LNCaP clone FGC (cell line): ENCODE measurements at places on chromosomes 3 and 15.

DNA sequence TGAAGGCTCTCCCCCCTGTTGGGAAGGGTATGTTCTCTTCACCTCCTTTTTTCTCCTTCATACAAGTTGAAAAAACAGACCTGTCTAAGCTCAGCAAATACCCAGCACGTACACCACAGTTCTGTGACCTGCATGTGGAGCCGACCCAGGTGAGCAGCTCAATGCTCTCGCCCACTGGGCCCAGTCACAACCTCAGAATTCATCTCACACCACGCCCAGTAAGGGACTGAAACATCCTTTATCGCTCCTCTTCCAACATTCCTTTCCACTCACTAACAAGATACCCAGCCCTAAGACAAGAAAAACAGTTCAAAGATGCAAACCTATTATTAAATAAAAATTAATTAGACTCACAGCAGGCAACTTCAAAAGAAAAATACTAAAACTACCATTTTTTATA, 68.9 kb downstream of the FOXP1 start:
- DNase-seq = no peak

DNA sequence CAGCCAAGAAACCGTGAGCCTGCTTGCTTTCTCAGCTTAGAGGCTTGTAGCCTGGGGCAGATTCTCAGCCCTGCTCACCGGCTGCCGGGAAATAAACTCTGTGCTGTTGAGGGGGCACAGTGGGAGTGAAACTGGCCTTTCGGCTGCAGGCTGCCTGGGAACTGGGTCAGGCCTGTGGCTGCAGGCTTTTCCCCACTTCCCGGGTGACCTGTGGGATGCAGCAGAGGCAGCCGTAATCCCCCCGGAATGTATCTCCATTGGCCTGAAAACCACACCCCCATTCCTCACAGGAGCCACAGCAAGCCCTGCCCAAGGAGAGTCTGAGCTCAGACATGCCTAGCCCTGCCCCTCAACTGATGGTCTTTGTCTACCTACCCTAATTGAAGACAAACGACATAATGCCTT, 110.9 kb downstream of the STXBP5L start:
- no peak for DNase-seq

DNA sequence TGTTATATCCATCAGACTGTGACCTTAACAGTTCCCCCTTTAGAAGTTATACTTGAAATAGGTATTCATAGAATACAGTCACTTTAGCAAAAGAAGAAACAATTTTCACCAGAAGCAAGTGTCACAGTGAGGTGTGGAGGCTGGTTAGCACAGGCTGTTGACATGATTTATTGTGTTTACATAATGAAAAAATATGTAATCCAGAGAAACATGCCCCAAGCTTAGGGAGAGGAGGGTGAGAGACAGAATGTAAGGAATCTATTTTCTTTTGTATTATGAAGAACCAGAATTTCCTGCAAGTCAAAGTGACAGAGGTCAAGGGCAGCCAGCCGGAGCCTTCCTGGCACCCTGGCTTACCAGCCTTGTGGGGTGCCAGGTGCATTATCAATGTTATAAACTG, 4.0 kb downstream of the IL12A start:
- DNase-seq = no peak

GRCh38 chr15:78761020-78761419, 50.2 kb downstream of the ADAMTS7 start:
- DNase-seq = no peak

- no peak for DNase-seq
Measured at GRCh38 chr15:34242331-34242710, 17.5 kb downstream of the EMC4 start.

- DNase-seq = no peak
Measured at GRCh38 chr3:120524171-120524923, 71.8 kb upstream of the NDUFB4 start.

GRCh38 chr15:82129761-82130160, 83.9 kb upstream of the MEX3B start:
- no peak for DNase-seq

DNA sequence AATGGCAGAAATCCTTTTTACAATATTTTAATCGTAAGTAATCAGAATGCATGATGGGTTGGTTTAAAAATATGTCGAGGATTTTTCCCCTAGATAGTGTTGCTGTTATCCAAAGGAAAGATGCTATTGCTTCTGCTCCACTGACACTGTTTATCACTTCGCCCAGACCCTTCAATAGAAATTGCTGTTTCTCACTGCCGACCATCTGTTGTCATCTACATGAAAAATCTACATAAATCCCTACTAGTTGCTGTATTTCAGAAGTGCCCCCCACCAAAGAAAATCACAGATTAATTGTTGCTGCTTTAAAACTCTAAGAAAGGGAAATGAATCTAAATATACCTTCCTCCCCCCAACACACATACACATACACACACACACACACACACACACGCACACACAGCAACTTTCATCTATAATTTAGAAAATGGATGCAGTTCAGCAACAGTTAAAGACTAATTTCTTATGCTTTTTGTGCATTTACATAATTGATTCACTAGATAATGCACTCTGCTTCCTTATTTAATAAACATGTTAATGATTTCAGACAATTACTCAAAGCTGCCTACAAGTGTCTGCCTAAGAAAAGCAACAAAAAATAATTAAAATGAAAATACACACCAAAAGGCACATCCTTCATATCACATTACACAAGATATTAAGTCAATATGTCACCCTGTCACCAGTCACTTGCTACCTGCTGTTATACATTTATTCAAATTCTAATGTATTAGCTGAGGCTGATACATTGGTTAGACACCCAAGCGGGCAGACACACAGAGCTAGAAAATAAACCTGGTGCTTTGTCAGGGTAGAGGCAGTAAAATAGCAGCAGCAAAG, 82.8 kb downstream of the RORA start:
- DNase-seq = no peak

DNA sequence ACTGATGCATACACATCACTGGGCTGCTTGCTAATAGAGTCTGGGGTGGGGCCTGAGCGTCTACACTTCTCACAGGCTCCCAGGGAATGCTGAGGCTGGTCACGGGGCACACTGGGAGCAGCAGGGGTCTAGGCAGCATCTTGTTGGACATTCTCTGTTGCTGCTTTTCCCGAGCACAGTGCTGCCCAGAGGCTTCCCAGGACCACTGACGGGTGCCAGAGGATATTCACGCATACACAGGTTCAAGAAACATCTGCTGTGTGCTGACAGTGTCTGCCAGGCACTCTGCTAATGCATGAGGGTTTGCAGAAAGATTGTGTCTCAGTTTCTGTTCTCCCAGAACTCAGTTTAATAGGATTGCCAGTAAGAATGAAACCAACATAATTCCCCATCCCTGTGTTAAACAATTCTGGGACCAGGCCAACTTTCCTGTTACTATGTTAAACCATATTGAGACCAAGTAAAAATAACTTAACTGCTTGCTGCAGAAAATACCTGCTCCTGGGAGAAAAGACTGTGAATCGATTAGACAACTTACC, 23.9 kb upstream of the BCL2L10 start:
- no peak for DNase-seq

GRCh38 chr15:60400944-60401343, 3.2 kb upstream of the ANXA2 start:
- no peak for DNase-seq

DNA sequence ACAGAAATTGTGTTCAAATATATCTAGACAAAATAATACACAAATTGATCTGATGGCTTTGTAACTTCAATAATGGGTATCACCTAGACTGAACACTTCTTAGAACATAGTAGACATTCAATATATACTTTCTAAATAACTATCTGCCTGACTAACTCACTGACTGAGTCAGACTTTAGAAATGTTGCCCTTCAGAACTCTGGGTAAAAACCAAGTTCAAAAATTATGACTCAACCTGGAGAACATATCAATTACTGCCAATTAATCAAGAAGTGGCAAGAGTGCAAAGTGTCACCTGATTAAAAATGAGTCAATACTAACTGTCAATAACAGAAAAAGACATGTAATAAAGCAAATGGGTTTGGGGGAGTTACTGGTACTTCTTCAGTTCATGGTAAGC, 144.6 kb upstream of the TMCO5A start:
- no peak for DNase-seq

- no peak for DNase-seq
Measured at GRCh38 chr15:95812491-95812890, 518.0 kb upstream of the NR2F2 start.

- DNase-seq = no peak
Measured at GRCh38 chr15:90863987-90864386, 4.4 kb upstream of the FURIN start.

GRCh38 chr15:74851960-74852359, 9.0 kb upstream of the ULK3 start:
- no peak for DNase-seq

DNA sequence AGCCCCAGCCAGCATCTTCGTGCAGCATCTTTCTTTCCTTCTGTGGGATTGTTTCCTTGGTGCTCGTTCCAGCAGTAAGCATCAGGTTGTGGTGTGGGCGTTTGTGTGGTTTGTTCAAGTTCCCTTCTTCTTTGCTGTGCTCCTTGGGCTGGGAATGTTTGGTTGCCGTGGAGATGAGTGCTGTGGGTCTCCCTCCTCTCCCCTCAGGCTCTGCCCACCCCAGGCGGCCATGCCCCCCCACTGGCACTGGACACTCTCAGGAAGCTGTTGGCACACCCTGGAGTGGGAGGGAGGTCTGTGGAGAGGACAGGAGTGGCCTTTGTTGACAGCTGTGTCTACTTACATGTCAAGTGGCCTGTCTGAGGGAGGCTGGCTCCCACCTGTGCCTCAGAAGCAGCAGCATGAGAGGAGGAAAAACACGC, 46.5 kb upstream of the SACM1L start:
- no peak for DNase-seq

- no peak for DNase-seq
Measured at GRCh38 chr3:129493206-129493605, 35.2 kb upstream of the RHO start.

GRCh38 chr3:9414826-9415225, 17.4 kb downstream of the SETD5 start:
- no peak for DNase-seq

DNA sequence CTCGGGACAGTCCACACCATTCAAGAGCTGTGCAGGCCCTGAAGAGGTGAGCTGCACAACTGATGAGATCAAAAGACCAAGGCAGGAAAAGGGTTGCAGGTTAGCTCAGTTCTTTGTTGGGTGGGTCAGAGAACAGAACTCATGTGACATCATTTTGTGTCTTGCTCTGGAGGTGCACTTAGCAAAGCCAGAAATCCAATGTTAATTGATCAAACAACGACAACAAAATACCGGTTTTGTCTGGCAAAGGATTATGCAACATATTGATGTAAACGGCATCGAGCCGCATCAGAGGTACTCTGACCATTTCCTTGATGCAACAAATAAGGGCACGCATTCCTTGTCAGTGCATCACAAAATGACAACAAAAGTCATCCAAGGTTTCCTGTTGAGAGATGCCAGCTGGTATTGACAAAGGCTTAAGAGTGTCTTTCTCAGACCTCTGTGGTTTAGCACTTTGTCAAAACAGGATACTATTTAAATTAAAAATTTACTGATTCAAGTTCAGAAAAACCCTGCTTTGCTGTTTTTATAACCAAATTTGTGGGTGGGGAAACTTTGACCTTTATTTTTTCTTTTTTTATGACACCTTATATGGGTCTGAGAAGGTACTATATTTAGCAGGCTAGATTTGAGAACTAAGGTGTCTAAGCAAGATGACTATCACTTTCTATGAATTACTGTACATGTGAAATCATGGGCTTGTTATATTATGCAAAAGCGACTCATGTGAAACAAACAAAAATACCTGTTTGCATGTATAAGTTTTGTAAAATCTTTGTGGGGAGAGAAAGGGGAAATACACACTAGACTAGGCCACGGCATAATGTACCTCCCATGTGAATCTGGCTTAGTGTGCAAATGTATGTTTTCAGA, 496.1 kb downstream of the FOXP1 start:
- DNase-seq = no peak

GRCh38 chr3:112925969-112926368, 48.9 kb downstream of the CD200R1 start:
- no peak for DNase-seq

DNA sequence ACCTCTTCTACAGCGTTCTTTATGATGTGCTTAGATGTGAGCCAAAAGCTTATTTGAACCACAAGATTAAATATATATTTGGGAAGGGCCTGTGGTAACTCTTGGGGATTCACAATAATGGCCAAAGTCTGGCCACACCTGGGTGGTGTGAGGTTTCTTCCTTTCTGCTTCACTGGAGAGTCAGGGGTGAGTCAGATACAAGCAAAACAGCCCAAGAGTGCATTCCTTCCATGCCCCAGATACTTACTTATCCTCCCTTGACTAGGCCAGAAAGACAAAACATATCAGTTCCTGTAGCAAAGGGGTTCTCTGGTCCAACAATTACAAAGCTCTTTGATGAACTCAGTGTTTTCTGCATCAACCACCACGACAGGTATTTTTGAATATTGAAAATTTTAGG, 941 bp downstream of the ZBED2 start:
- no peak for DNase-seq

- DNase-seq = no peak
Measured at GRCh38 chr3:4604693-4605092, 111.5 kb downstream of the ITPR1 start.

DNA sequence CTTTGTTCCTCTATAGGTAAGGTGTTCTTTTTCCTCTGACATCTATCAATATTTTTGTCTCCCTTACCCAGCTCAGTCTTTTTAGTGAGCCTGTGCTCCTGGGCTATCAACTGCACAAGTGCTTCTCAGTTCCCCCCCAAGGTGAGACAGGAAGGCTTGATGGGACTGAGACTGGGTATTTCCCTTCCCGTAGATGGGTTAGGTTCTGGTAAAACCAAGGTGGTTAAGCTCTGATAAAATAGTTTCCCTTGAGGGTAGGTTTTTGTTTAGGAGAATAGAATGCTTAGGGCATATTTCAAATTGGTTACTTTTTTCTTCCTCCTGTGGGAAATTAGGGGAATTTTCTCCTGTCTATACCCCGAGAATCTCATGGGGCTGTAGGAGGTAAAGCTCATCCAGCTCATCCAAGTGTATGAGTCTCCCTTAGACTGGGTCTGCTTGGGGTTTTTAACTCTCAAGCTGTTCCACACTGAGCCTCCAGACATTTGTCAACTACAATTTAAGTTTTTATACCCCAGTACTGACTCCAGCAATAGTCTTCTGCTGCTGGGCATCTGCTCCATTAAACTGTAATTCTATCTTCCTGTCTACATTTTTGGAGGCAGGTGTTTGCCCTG, 44.9 kb downstream of the OXSR1 start:
- DNase-seq = no peak

DNA sequence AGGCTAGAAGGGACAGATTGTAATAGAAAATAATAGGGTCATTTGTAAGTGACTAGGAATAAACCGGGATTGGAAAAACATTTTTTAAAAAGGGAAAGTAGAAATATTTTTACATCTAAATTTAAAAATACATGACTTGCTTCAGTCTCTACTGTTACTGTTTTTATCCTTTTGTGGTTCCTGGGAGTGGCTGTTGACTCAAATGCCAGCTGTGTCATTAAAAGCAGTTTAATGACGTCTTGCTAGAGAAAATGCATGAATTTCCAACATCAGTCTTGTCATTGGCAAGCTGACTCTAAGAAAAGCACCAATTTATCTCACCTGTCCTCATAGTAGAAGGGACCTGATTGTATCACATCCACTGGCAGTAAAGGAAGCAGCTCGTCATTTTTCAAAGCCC, 16.7 kb upstream of the LCMT2 start:
- no peak for DNase-seq

GRCh38 chr3:106810300-106810875, 566.9 kb upstream of the CCDC54 start:
- DNase-seq = no peak

GRCh38 chr3:88926221-88926620, 181.2 kb upstream of the EPHA3 start:
- no peak for DNase-seq

GRCh38 chr3:42680271-42680670, 5.1 kb upstream of the KLHL40 start:
- no peak for DNase-seq
